ENCODE measurements at places on chromosomes 4 and X.
A peak's percentile ranks its signal among the peaks of the same experiment; 100 is the strongest.

GRCh38 chrX:118652717-118653116 lies 74.7 kb upstream of the IL13RA1 start:
- DNase-seq: no peak

GRCh38 chrX:32896088-32896487 lies 315.3 kb downstream of the DMD start:
- DNase-seq: no peak

- no peak for DNase-seq
These were observed 208.6 kb upstream of the TECRL start for GRCh38 chr4:64617800-64618199.

DNA sequence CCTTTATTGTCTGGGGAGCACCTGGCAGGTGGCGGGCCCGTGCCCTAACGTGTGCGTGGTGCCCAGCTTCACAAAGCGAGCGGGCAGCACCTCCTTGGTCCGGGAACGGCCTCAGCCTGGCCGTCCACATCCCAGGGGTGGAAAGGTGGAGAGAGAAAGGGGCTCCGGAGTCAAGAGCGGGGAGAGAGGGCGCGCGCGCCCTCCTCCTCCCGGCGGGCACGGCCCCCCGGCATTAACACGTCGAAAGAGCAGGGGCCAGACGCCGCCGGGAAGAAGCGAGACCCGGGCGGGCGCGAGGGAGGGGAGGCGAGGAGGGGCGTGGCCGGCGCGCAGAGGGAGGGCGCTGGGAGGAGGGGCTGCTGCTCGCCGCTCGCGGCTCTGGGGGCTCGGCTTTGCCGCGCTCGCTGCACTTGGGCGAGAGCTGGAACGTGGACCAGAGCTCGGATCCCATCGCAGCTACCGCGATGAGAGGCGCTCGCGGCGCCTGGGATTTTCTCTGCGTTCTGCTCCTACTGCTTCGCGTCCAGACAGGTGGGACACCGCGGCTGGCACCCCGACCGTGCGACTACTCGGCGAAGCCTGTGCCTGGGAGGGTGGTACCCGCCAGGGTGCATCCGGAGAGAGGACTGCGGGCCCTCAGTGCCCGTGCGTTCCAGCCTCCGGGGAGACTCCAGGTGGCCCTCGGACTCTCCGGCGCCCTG lies at the start of gene KIT:
TSS of gene KIT (plus strand) at position 407 of the 701 bp plus-strand sequence. CDS start at position 465, 58 bp downstream.
- DNase-seq: no peak

DNA sequence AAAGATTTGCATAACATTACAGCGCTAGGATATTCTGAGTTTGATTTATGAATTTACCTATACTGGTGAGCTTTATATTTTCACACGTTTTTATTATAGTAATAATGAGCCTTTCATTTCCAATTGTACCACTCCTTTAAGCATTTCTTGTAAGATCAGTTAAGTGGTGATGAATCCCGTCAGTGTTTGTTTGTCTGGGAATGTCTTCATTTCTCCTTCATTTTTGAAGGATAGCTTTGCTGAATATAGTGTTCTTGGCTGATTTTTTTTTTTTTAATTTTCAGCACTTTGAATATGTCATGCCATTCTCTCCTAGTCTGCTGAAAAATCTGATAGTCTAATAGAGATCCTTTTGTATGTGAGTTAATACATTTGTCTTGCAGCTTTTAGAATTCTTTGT lies 70.1 kb downstream of the IL15 start:
- no peak for DNase-seq

- DNase-seq: no peak
These were observed 23.4 kb downstream of the TRMT10A start for GRCh38 chr4:99540277-99540939.

- no peak for DNase-seq
These were observed 29.6 kb downstream of the SLC16A2 start for GRCh38 chrX:74450803-74451449.

DNA sequence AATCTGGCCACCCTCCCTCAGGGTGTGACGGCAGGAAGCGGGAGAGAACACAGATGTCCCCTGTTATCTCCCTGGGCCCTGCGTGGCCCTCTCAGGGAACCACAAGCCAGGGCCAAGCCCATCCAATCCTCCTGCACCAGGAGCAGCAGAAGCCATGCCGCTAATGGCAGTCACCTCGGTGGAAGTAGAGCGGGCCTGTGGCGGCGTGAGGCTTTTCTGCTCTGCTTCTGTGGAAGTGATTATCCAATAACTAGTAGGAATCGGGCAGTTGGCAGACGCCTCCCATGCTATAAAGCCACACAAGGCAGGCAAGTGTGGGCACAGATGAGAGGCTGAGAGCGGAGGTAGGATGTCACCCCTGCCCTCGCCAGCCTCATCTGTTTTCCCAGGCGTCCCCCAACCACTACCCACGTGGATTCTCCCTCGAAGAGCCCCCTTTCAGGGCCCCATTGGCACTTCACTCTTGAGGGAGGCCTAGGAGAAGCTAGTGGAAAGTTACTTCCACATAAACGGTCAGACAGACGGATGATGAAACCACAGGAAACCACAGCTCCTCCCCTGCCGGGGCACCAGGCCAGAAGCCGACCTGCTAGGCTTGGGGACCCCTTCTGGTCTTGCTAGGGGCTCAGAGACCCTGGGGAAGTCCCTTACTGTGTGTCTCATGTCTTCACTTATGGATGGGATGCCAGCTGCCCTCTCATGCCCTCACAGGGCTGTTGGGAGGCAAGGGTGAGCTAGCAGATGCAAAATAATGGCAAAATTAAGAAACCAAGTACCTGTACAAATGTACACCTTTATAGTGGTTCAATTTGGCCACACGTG lies 18.8 kb upstream of the TMSB4X start:
- peak; percentile 81 for DNase-seq

GRCh38 chr4:101972791-101973190 lies 182.3 kb downstream of the BANK1 start:
- DNase-seq: no peak

GRCh38 chrX:38985375-38985774 lies 184.1 kb downstream of the MID1IP1 start:
- DNase-seq: no peak

DNA sequence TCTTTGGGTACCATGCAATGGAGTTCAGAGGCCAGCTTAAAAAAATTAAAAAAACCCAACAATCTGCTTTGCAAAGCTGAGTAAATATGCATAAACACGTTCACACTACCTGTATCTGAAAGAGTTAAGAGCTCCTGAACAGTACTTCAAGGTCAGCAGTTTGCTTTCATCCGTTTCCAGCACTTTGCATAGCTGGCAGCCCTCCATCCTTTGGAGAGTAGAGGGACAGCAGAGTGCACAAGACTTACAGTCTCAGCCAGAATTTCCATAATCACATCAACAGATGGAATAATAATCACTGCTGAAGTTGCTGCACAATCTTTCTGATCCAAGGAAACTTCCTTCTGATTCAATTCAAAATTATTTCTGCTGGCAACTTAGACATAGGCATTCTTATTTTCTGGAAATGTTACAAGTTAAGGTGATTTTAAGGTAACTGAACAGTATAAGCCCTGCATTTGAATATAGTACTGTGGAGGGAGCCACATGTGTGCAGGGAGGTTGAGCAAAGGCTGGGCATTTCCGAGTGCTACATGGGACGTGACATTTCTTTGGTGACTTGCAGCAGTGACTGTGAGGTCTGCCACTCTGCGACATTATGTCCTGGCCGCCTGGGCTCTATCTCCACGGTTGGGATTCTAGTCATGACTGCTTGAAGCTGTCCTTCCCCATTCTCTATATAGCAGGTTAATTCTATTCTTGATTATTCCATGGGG lies 73.5 kb upstream of the EMCN start:
- DNase-seq: no peak

- no peak for DNase-seq
These were observed 312.0 kb upstream of the ZCCHC13 start for GRCh38 chrX:73992019-73992418.

- DNase-seq: no peak
These were observed 39.8 kb upstream of the ATOH1 start for GRCh38 chr4:93788712-93789111.

- DNase-seq: no peak
These were observed 24.3 kb upstream of the GPR34 start for GRCh38 chrX:41664375-41664901.

GRCh38 chr4:38567457-38567856 lies 96.5 kb upstream of the KLF3 start:
- DNase-seq: no peak

- DNase-seq: no peak
These were observed 1.5 kb upstream of the CRLF2 start for GRCh38 chrX:1213971-1214370.

- DNase-seq: no peak
These were observed 29.0 kb downstream of the CLDN22 start for GRCh38 chr4:183291070-183291469.

- peak; percentile 36 for DNase-seq
These were observed 132.3 kb downstream of the CBR4 start for GRCh38 chr4:168877511-168878491.

GRCh38 chr4:74628852-74629620 lies 165.3 kb downstream of the BTC start:
- peak; percentile 15 for DNase-seq

- no peak for DNase-seq
These were observed 109.4 kb upstream of the CBLL2 start for GRCh38 chrX:22163326-22163725.

DNA sequence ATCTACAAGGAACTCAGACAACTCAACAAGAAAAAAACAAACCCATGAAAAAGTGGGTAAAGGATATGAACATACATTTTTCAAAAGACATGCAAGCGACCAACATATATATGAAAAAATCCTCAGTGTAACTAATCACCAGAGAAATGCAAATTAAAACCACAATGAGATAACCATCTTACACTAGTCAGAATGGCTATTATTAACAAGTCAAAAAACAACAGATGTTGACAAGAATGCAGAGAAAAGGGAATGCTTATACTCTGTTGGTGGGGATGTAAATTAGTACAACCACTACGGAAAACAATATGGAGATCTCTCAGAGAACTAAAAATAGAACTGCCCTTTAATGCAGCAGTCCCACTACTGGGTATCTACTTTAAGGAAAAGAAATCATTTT lies 12.1 kb downstream of the NIPAL1 start:
- DNase-seq: no peak

DNA sequence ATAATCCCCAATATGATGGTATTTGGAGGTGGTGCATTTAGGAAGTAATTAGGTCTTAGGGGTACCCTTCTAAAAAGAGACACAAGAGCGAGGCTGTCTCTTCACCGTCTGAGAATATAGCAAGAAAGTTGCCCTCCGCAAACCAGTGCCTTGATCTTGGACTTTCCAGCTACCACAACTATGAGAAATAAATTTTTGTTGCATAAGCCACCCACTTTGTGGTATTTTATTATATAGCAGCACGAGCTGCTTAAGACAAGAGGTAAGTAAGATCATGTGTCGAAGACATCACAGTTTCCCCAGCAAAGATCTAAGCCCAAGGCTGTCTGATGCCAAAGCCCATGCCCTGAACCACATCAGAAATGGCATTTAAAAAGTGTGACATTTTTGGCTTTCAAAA lies 9.6 kb upstream of the EXOSC9 start:
- DNase-seq: no peak

DNA sequence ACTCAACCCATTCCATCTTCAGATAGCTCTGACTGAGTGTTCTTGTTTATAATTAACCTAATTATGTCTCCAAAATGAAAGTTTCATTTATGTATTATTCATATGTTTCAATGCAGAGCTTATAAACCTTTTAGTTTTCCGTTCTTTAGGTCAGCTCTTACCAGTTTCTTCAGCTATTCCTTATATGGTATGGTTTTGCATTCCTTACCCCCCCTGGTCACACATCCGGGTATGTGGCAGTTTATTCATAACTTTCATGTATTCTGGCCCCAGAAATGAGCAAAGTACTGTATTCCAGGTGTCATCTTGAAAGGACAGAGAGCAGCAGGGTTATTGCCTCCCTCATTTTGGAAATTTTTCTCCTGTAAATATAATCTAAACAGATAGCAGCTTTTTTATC lies 16.8 kb upstream of the IGSF1 start:
- DNase-seq: no peak

DNA sequence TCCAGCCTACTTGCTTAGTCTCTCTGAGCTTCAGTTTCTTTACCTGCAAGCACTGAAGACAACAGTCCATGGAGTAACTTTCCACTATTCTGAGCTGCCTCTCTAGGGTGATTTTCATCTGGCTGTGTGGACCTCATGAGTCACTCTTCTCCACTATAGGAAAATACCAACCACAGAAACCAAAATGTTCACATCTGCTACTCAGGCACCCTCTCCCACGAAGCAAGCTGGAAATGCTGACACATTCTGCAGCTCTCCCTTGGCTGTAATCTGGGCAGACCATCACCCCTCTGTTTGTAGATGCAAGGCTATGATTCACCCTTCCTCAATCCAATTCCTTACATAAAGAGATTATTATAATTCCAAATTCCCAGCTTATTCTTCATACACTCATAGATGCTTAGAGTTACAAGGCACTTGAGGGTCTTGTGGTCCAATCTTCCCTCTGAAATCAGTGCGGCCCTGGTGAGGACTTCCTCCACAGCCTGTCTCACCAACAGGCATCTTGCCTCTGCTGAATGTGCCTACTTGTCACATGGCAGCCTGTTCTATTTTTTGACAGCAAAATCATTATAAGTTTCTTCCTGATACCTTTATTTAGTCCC lies 97.0 kb upstream of the LNX1 start:
- no peak for DNase-seq

DNA sequence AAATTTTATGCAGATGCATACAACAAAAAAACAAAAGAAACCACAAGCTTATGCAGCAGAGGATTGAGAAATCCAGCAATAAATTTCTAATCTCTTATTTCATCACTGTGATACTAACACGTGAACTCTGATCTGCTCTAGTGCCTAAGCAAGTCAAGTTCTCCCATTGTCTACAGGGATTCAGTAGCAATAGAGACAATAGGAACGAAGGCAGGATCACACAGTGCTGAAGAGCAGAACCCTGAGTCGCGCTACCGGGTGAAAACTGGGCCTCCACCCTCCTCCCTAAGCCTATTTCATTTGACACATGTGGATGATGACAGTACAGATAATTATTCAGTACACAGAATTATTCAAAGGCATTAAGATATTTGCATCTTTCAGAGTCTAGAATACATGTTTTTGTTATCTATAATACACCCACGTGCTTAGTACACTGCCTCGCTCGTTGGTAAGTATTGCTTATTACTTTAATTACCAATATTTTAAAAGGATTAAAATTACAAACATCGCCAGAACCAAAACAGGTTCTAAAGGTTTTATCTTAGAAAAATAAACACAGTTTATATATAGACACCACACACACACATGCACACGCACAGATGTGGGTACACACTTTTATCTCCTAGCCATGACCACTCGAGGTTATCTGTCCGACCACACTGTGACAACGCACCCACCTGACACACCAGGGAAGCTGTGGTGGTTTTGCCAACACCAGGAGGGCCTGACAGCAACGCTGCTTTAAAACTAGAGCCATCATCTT lies 60.1 kb downstream of the RFC1 start:
- no peak for DNase-seq
